Right forelimb (tissue), 1 donor: ENCODE measurements at places on chromosomes 4 and X.

GRCh38 chr4:3822230-3822947 is 56.2 kb downstream of the ADRA2C start:
- DNase-seq = no peak

DNA sequence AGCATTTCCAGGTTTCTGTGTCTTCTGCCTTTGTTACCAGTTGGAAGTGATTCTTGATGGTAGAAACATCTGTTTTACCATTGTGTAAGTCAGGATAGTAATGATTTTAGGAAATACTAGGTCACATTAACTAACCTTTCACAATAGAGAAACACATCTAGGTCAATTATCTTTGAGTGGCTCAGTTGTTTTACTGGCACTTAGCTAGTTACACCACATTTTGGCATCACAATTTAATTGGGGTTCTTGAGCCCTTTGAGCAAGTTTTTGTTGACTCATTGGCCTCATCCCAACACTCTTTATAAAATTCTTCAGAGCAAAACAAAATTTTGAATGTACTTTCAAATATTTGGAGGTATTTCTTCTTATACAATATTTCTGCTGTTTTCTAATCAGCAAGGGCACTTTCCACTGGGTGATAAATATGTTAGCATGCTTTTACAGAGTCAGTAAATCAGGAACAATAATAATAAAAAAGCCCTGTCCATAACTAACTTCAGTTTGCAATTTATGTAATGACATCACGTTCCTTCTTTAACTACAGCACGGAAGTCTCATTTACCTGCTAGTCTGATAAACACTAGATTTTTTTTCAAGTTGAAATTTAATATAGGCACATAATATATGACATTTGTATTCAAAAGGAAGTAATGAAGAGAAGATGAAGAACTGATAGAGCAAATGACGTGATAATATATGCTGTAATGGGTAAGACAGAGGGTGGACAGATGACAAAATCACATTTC is 64.8 kb upstream of the GK2 start:
- DNase-seq = no peak

GRCh38 chr4:148215202-148215601 is 227.0 kb downstream of the NR3C2 start:
- no peak for DNase-seq

GRCh38 chrX:41923978-41924683 is 777 bp upstream of the CASK start:
- no peak for DNase-seq

GRCh38 chr4:111399623-111400022 is 745.6 kb upstream of the FAM241A start:
- DNase-seq = no peak

DNA sequence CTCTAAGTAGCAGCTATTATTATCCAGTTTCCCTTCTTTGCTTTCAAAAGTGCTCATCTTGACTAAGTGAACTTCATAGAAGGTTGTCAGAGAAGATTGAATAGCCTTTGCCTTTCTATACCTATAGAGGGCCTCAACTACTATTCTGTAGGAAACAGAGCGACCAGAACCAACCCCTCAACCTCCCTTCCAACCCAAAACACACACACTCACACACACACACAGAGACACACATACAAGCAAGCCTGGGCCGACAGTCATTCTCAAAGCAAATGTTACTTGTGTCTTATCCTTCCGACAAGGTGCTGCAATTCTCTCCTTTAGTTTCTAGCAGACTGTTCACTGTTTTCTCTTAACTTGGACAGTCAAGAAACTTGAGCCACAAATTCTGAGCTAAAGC is 201.6 kb downstream of the DCTD start:
- no peak for DNase-seq

DNA sequence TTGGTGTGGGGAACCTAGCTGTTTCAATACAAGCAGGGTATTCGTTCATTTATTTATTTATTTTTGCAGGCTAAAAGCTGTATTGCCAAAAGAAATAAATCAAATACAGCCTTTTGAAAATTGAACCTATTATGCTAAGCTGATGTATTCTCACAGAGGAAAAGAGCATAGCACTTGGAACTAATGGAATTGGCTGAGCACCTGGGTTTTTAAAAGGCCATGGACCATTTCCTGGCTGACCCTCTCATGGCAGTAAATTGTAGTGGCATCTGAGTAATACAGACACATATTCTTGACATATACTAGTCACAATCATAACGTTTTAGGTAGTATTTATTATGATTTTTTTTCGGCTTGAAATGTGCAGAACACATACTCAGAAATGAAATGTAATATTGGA is 71.8 kb upstream of the ALG13 start:
- no peak for DNase-seq

GRCh38 chrX:139811942-139812629 is 104.1 kb upstream of the MCF2 start:
- DNase-seq = no peak

DNA sequence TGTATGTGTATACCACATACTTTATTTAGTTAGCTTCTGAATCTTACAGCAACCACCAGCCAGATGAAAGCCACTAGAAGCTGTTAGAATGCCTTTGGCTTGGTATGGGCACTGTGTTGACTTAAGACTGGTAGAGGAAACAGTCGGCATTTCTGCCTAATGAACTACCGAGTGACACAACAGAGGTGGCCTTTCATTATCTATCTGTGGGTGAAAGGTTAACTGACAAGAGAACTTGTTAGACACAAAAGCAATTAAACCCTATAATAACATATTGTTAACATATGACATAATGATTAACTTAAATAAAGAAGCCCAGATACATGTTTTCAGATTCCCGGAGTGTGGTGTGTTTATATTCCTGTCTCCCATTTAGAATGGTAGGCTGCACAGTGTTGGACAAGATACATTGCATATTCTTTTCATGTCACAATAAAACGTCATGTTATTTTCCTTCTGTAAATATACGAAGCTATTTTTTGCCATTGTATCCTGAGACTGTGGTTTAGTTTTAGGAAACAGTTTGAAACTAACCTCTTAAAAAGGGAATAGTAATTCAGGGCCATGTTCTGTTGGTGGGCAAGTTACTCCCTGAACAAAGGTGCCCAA is 181.5 kb downstream of the SLIT2 start:
- DNase-seq = no peak

DNA sequence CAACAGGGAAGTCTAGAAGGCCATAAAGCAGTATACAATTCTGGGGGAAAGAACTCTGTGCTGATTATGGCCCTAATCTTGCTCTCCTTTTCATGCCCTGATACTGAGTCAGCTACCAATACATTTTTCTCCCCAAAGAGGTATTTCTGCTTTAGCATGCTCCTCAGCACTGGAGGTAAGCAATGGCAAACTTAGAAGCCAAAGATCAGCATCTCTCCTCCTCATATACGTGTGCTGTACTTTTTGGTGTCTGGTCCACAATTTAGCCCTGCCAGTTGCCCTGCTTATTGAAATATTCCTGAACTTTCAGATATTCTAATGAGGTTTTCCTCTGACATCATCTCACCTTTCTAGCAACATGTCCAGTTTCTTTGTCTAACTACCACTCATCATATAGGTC is 226.2 kb downstream of the FSTL5 start:
- DNase-seq = no peak

- no peak for DNase-seq
Measured at GRCh38 chr4:40555176-40555900, 74.3 kb downstream of the RBM47 start.

DNA sequence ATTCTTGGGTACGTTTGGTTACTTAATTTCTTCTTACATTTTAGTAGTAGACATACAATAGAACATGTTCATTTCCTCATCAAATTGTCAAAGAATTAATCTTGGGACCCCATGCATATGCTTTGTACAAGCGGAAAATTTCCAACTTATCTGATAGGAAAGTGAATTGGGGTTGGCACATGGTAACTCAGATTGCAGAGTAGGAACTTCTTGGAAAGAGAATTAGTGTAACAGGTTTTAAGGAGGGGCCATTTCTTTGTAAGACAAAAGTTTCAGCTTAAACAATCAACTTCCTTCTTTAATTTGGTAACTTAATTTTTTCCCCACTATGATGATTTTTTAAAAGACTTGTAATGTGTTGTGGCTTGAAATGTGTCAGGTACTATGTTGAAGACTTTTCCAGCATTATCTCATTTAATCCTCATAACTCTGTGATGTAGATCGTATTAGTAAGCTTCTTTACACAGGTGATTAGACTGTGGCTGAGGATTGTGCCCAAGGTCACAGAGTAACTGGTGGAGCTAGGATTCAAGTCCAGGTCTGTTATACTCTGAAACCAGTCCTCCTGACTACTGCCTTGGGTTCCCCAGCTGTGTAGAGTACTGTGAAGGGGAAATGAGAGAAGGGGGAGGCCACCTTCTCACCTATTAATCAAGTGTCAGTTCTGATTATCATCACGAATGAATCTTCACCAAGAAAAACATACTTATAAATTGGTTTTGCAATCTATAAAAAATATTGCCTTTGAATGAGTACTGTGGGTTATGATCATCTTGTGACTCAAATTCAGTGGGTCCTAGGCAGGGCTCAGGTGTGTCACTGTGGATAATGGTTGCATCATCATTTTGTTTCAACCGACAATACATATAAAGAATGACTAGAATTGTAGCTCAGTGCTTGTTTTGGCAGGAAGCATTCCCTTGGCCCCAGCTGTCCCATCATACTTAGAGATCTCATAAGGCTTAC is 4.3 kb downstream of the GK start:
- no peak for DNase-seq

DNA sequence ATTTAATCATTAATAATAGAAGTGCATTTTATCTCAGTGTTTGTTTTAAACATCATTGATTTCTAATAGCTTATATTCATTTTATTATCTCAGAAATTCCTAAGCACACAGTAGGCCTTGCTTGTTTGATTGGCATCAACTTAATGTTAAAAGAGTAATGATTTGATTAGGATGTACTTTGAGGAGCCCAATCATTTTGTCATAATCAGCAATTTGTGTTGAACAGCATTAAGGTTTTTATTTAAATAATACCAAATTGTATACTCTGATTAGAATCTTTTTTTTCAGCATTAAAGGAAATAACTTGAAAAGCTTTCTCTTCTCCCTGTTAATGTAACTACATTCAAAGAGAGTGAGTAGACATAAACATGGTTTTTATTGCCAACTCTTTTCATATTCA is 2262.0 kb upstream of the TENM3 start:
- no peak for DNase-seq

DNA sequence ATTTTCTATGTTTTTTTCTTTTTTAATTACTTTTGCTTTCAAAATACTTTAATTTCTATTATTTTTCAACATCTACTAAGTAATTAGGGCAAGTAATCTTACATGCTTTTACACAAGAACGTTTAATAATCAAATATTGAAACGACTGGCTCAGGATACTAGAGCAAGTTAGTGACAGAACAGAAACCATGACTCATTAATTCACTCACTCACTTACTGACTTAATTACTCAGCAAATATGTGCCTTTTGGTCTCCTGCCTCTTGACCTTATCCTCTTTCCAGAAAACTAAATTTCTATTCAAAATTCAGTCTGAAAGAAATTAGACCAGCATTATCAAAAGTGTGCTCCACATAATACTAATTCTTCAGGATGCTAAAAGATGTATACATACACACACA is 314.9 kb upstream of the TEX13C start:
- no peak for DNase-seq

GRCh38 chrX:153582896-153583295 is 16.0 kb downstream of the CCNQ start:
- peak; percentile 51 for DNase-seq

DNA sequence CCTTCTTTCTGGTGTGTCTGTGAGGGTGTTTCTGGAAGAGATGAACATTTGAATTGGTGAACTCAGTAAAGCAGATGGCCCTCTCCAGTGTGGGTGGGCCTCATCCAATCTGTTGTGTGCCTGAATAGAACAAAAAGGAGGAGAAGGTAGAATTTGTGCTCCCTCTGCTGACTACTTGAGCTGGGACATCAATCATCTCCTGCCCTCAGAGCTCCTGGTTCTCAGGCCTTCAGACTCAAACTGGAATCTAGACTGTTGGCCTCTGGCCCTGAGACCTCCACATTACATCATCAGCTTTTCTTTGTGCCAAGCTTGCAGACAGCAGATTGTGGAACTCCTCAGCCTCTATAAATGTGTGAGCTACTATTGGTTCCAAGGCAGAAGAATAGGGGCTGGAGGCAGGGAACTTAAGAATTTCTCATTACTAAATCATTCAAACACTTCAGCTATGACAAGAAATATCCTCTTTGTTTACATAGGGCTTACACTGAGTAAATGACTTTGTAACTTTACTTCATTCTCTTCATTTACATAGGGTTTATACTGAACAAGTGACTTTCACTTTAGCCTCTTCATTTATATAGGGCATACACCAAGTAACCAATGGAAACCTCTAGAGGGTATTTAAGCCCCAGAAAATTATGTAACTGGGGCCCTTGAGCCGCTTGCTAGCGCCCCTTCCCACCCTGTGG is 86.9 kb upstream of the NWD2 start:
- DNase-seq = no peak

GRCh38 chr4:176622251-176622948 is 170.3 kb downstream of the VEGFC start:
- no peak for DNase-seq

DNA sequence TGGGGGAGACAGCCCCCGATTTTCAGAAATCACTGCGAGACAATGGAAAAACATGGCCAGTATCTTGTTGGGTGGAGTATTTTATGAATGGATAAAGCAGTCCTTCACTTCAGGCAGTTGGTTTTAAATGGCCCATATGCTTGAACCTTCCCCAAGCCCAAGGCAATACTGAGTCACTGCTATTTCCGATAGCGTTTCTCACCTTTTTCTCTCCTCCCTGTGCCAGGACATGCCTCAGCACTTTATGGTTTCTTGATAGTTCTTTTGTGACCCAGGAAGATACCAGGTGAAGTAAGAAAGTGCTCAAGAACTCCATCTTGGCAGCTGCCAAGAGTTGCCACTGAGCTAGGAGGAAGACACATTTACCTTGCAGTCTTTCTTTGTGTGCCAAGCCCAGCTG is 26.8 kb upstream of the ESX1 start:
- DNase-seq = no peak
